ENCODE measurements at places on chromosomes 3 and 15.

- DNase-seq: no peak
Measured at GRCh38 chr15:36898536-36899126, 201.7 kb downstream of the MEIS2 start.

DNA sequence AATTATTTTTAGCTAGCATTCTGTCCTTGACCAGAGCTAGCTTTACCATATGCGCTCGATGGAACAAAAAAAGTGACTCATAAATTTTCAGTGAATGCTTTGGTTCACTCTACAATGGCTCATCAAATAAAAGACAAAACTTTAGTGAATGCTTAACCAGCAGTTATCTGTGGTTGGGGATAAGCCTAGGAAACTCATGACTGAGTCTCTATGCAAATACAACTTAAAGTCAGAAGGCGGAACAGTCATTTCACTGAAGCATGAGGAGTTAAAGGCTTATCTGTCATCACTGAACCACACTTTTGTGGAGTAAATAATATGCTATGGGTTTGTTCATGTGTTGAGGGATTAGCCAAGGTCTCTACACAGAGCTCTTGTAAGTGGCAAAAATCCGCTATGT is 308.4 kb downstream of the SQOR start:
- DNase-seq: no peak

- DNase-seq: no peak
Measured at GRCh38 chr3:147939425-147939824, 530.3 kb downstream of the ZIC1 start.

DNA sequence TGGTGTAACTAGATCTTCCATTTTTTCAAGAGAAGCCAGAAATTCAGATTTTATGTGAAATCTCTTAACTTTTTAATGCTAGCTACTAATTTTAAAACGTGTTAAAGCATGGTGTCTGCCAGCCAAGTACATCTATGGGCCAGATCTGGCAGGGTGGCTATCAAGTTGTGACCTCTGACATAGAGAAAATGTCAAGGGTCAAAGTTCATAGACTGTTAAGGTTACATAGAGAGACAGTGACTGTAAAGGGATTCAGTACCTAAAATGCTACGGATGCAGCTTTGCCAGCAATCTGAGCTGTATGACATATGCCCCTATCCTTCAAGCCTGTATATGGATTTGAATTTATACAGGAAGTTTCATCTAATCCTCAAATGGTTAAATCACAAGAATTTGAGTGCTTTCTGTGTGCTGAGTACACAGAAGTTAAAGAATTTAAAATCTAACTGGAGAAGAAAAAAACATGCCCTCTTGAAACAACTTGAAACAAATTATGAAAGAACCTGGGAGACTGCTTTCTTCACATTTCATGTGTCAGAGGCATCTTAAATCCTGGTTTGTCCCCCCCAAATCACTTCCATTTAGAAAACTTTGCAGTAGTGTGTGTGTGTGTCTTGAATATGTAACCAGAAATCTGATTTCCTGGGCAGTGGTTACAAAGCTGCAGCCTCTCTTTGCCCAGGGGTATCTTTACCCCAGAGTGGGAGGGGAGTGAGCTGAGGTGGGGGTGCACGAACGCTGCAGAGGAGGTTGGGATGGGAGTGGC is 895 bp upstream of the ARHGAP31 start:
- DNase-seq: no peak

GRCh38 chr3:56369914-56370313 is 98.4 kb downstream of the ERC2 start:
- no peak for DNase-seq

DNA sequence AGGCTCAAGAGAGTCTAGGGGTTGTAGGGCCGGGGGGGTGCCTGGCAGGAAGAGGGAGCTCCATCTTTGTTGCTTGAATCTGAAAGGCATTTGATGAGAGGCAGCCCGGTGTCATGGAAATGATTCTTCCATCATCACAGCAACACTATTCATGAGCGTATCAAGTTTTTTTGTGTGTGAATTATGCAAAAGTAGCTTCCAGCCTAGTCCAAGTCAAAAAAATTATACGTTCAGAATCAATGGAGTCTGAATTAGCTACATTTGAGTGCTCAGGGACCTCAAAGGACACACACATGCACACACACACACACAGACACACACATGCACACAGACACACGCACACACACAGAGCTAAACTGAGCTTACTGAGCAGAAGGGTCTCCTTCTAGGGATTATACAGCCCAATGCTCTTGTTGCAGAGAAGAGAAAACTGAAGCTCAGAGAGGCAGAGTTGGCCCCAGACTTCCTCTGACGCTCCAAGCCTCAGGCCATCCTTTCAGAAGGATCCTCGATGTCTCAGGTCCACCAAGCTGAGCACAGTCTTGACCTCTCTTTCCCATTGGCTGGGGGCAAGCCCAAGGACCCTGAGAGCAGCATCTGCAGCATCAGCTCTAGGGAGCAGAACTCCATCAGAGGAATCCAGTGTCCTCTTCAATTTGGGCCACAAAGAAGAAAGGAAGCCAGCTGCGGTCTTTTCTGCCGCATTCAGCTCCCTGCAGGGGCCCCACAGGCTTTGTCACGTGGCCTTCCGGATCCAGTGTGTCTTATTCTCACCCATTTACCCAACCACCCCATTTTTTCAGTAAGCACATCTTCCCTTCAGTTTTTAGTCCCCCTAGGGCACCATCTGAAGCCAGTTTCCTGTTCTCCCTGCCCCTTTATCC is 228.0 kb downstream of the UACA start:
- DNase-seq: no peak

- no peak for DNase-seq
Measured at GRCh38 chr3:188283347-188283746, 129.4 kb downstream of the LPP start.

- no peak for DNase-seq
Measured at GRCh38 chr15:64187396-64188191, 24.8 kb upstream of the PPIB start.

GRCh38 chr3:115615001-115615814 is 8.1 kb upstream of the GAP43 start:
- DNase-seq: no peak

- no peak for DNase-seq
Measured at GRCh38 chr3:98596541-98597500, 3.4 kb upstream of the CPOX start.

- no peak for DNase-seq
Measured at GRCh38 chr15:91055548-91056331, 33.3 kb upstream of the VPS33B start.

DNA sequence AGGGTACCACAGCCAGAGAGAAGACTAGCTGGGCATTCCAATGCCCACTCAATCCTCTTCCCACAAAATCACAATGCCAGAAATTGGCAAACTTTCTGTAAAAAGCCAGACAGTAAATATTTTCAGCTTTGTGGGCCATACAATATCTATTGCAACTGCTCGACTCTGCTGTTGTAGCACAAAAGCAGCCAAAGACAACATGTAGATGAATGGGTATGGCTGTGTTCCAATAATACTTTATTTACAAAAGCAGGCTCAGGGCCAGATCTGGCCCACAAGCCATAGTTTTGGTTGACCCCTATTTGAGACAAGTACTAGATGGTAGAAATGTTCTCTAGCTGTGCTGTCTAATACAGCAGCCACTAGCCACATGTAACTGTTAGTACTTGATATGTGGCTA is 330.9 kb downstream of the ERC2 start:
- DNase-seq: no peak

GRCh38 chr15:31474059-31474868 is 147.6 kb downstream of the KLF13 start:
- no peak for DNase-seq

- DNase-seq: no peak
Measured at GRCh38 chr15:40102897-40103858, 5.5 kb downstream of the BMF start.

DNA sequence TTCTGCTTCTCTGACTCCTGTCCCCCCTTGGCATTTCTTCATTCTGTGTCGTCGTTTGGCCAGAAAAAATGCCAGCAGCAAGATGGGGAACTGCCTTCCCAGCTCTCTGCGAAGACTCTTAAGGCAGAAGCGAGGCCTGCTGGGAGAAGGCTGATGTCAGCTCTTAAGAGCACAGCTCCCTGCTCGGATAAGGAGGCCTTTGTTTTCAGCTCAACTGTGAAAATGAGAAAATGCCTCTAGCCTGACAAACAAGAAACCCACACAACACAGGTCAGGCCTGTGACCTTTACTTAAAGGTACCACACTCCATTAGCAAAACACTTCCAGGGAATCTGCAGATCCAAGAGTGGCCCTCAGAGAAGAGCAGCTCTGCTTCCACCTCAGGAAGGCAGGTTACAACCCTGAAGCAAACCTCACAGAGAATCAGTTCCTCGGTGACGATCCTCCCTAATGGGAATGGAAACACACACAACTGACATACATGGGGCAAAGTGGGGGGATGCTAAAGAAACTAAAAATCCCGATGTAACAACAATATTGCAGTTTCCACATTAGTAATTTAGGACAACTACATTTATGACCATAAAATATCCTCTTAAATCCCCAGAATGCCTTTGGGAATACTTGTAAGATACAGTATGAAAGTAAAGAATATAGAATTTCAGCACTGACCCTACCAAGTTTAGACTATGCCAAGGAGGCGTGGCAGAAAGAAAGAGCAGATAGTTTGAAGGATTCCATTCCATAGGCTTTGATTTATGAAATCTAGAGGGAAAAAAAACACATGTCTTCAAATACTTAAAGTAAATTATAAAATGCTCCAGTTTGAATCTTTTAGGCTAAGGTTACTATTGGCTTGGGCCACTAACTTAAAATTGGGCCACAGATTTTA is 52.1 kb downstream of the VGLL4 start:
- DNase-seq: no peak

GRCh38 chr15:78906316-78906620 is 33.6 kb downstream of the MORF4L1 start:
- no peak for DNase-seq

- no peak for DNase-seq
Measured at GRCh38 chr3:73480187-73480672, 144.5 kb downstream of the PDZRN3 start.

- no peak for DNase-seq
Measured at GRCh38 chr15:100095541-100096247, 246.1 kb downstream of the ADAMTS17 start.

DNA sequence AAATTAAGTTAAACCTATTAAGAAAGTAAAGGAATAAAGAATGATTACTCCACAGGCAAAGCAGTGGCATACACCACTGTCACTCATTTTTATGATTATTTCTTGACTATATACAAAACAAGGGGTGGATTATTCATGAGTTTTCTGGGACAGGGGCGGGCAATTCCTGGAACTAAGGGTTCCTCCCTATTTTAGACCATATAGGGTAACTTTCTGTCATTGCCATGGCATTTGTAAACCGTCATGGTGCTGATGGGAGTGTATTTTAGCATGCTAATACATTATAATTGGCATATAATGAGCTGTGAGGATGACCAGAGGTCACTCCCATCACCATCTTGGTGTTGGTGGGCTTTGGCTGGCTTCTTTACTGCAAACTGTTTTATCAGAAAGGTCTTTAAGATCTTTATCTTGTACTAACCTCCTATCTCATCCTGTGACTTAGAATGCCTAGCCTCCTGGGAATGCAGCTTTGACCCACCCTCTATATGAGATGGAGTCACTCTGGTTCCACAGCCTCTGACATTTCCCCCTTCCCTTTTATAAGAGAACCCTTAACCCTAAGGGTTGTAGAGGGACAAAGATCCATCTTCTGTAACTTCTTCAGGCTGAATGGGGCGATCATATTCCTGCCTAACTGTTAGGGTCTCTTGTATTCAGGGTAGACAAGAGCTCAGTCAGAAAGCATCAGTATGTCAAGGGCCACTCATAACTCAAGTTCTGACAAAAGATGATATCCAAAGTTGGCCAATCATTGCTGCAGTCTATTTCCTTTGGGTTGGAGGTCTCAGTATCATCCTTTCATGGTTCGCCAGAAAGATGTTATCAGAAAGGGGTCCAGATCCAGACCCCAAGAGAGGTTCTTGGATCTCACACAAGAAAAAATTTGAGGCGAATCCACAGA is 79.5 kb upstream of the LIPC start:
- DNase-seq: no peak

DNA sequence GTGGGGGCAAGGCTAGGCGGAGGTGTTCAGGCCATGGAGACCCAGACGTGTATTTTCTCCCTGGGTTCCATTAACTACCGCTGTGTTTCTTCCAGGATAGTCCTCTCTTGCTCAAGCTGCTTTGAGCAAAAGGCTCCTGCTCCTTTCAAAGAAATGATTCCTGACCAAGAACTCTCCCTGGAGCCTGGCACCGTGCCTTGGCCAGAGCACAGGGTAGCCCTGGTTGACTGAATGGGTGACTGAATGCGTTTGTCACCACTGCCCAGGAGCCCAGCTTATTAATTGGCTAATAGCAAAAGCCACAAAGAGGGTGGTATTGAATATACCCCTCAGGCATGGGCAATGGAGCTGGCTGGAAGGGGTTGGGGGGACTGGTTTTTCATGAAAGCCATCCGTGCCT is 13.9 kb downstream of the RASGRF1 start:
- DNase-seq: no peak

GRCh38 chr3:112132975-112133448 is at the start of gene GCSAM:
Gene GCSAM, minus strand, starts transcription at chr3:112133248. Its CDS starts 128 bp downstream, at chr3:112133120.
- no peak for DNase-seq

DNA sequence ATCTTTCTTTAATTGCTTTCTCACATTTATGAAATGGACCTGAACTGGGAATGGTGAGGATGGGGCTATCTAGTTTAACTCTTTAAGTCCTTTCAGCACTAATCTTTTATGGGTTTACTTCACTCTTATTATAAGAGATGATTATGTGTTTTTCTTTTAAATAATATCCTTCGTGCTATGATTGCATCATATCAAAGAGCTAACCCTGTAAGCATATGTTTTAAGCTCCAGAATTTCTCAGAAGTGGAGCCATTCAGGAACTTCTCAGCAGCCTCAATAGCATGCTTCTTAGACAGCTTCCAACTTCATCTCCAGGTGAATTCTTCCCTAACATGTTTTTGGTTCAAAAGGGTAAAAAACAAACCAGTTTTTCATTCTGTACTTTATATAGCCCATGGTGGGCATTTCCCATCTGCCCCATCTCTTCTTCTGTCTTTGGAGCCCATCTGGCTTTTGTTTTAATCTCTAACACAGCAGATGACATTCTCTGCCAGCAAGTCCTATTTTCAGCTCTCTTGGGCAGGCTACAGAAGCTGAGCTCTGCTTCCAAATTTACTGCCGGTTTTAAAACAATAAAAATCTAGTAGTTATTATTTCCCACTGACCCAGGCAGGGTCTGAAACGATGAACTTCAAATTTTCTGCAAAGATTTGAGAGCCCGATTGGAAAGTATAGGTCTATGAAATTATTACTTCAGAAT is 26.8 kb upstream of the IL1RAP start:
- DNase-seq: no peak

DNA sequence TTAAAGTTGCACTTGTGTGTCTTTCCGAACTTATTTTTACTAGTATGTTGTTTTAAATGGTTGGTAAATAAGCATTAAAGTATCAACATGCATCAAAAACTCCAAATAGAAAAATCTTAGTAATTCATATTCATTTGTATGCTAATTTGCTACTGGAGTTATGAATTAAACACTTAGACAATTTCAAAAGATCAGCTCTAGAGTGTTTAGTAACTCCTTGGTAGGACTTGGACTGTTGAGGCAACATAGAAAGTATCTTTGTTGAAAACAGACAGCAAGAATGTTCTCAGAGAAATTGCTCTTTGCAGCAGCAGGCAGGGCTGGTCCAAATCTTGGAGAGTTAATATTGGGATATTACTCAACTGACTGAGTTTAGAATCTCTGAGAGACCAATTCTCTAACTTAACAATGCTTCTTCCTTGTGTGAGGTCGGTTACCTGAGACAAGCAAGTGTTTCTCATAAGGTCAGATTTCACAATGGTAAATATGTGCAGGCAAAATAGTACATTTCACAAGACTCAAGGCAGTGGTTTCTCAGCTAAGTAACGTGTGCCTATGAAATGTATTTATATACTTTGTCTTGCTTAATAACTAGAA is 147.8 kb upstream of the IL12A start:
- DNase-seq: no peak
